ENCODE measurements at places on chromosomes 12 and 14. TPM values are rescaled to one million over a fixed set of nuclear protein-coding genes. Genes with fewer than 3 reads are reported as not detected.

PROX2 gene
- total RNA-seq, result not detected

RTN1 gene
- 24.8 TPM for total RNA-seq

KCNH3 gene
- not detected for total RNA-seq

SIX6 gene
- not detected for total RNA-seq

DBX2 gene
- total RNA-seq, result not detected

TAS2R43 gene
- total RNA-seq, result 7.1 TPM

C12orf54 gene
- total RNA-seq, result not detected

FAM90A1 gene
- not detected for total RNA-seq

GUCY2C gene
- total RNA-seq, result 0.74 TPM

- DNase-seq, result no peak
These were observed 13.7 kb downstream of the COL2A1 start for GRCh38 chr12:47990351-47991105.

- DNase-seq, result no peak
These were observed 1.4 kb upstream of the STON2 start for GRCh38 chr14:81401420-81402122.

DNA sequence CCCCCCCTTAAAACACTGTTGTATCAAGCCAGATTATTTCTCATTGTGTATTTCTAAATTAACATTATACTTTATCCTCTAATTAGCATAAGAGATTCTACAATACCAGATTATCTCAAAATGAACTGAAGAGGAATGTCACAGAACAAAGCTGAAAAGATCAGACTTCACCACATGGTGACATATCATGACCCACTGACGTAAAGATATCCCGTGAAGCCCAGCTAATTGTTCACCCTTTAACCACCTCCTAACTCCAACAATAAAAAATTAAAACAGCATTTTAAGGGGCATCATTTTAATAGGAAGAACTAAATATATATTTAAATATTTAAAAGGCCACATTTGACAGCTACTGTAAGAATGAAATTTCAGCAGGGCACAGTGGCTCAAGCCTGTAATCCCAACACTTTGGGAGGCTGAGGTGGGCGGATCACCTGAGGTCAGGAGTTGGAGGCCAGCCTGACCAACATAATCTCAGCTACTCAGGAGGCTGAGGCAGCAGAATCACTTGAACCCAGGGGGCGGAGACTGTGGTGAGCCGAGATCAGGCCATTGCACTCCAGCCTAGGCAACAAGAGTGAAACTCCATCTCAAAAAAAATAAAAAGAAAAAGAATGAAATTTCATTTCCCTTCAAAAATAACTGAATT lies 29.0 kb downstream of the CDK17 start:
- no peak for DNase-seq

GRCh38 chr14:66076176-66076575 lies 410.0 kb upstream of the CCDC196 start:
- DNase-seq, result no peak

- no peak for DNase-seq
These were observed 17.4 kb upstream of the ZDHHC17 start for GRCh38 chr12:76746516-76746915.

DNA sequence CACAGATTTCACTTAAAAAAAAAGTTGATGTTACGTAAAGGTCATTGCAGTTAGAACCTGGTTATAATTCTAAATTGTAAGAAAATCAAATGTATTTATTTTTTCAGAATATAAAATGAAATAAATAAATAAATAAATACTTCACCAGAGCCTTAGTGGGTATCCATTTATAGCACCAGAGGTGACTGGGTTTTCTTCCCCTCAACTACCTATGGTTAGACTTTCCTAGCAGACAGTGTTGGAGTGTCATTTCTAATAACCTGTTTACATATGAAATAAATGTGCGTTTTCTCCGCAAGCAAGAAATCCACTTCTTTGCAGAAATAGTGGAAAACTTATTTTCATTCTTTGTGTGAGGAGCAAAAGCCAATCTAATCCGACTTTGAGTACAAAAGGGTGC lies 3.3 kb upstream of the MYF5 start:
- DNase-seq, result no peak

DNA sequence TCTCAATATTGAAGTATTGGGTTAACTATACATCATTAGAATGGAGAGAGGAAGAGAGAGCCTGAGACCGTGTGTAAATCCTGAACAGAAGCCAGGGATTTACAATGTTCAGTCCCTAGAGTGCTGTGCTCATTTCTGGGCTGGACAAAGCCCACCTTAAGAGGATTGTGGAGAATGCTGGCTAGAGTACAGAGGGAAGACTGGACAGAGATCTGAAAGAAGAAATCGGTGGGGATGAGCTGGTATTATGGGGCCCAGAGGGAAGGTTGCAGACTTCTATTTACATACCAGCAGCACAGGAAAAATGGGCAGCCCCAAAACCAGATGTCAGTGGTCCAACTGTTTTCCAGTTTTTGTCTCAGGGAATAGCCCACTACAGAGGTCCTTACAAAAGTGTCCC lies 42.3 kb downstream of the RTN1 start:
- DNase-seq, result no peak

DNA sequence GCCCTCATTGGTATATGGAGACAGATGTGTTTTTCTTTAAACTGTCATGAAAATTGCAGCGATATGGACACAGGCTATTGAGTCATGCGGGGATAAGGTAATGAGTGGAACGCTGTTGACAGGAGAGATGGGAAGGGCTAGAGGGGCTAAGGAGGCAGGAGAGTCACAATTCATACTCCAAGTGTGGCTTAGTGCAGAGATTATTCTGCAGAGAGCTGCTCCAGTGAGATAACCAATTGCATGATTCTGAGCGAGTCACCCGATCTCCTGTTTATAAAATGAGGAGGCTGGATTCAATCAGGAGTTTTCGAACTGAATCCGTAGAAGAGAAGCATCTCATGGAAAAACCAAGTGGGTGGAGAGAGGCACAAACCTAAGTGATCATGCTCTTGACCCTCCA lies 106.4 kb upstream of the PLEKHG7 start:
- DNase-seq, result no peak

DNA sequence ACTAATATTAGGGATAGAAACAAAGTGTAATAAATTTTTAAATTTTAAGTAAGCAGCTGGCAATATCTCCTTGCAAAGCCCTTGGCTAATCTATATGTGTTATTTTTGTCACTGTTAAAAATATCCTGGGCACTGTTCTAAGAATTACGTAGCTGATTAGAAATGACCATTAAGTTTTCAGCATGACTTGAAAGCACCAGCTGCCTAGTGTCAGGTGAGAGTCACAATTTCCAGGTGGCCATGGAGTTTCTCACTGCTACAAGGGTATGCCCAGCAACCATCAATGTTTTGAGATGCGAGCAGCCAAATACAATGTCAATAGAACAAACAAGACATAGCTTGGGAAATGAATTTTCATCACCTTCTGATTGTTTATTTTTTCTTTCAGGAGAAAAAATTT lies 23.3 kb upstream of the GYS2 start:
- DNase-seq, result no peak

- DNase-seq, result no peak
These were observed 36.0 kb downstream of the RHOJ start for GRCh38 chr14:63240221-63240620.

GRCh38 chr14:20823859-20824258 lies 21.2 kb upstream of the RNASE1 start:
- DNase-seq, result no peak

- DNase-seq, result no peak
These were observed 119.1 kb downstream of the DENND5B start for GRCh38 chr12:31471823-31472222.

All from vagina (tissue), 2 donors.